ENCODE measurements at places on chromosomes 3 and 15.

GRCh38 chr3:10310578-10310977, 10.3 kb downstream of the SEC13 start:
- DNase-seq: no peak

DNA sequence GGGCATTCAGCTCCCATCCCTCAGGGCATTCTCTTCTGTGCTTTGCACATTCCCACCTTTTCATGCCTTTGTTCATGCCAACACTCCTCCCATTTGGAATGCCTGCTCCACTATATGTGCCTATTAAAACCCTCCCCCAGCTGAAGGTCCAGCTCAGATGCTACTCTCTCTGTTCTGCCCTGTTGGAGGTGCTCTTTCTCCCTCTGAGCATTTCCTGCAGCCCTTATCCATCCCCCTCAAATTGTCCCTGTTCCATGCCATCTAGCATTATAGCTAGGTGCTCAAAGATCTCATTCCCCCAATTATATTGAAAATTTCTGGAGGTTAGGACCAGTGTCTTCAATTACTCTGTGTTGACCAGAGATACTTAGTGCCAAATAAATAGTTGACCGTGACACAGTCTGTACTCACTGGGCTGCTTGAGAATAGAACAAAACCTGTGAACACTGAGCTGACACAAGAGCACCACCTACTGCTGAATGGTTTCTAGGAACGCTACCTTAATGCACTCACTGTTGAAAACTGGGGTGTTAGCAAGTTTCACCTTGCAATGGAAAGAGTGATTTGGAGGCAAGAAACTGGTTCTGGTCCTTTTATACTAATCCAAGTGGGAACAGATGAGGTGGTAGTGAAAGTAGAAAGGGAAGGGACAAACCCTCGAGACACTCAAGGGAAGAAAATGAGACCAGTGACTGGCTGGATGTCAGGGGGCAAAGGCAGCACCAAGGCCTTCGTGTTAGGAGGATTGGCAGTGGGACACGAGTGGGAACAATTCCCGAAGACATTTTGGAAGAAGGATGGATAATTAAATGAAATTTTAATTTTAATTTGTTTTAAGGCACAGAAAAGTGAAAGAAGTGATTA, 289.8 kb upstream of the ROPN1 start:
- no peak for DNase-seq

GRCh38 chr3:162332344-162332743, 835.7 kb downstream of the OTOL1 start:
- no peak for DNase-seq

- DNase-seq: no peak
These were observed 19.3 kb downstream of the POMGNT2 start for GRCh38 chr3:43086460-43087165.

- no peak for DNase-seq
These were observed 35.1 kb downstream of the SNTN start for GRCh38 chr3:63687278-63688225.

- no peak for DNase-seq
These were observed 94.1 kb downstream of the PLSCR2 start for GRCh38 chr3:146375219-146375618.

Measured in LoVo (cell line).